ENCODE measurements at places on chromosomes 1 and 21.

DNA sequence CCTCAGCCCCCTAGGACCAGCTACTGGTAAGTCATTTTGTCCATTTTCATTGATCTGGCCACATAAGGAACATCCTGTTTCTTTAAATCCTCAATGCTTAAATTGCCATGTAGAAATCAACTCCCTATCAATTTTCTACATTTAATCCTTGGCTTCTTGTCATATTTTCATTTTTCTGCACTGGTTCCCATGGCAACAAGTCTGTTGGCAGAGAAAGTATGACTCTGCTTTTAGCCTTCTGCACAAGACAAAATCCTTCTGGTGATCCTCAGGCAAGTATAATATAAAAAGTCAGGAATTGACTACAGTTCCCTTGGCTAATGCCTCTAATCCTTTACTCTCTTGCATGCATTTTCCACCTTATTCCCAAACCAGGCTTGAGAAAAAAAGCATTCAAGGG lies 65.0 kb downstream of the LRRC40 start:
- DNase-seq: peak; percentile 81

GRCh38 chr1:173140733-173141132 lies 66.4 kb downstream of the TNFSF4 start:
- no peak for DNase-seq

- no peak for DNase-seq
Observed at GRCh38 chr1:209829716-209830115, 1.9 kb downstream of the UTP25 start.

DNA sequence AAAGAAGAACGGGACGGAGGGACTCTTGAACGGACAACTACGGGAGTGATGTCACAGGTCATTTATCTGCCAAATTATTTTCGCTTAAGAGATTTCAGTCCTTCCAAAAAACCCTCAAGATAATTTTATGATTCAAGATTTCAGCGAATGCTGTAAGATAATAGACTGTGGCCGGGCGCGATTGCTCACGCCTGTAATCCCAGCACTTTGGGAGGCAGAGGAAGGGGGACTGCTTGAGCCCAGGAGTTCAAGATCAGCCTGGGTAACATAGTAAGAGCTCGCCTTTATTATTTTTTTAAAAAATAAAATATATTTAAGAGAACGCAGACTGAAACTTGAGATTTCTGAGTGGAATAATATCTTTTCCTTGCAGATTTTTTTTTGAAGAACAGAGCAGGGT lies 609 bp downstream of the RWDD2B start:
- DNase-seq: no peak

- DNase-seq: no peak
Observed at GRCh38 chr1:157277281-157277680, 139.1 kb upstream of the ETV3 start.

- DNase-seq: no peak
Observed at GRCh38 chr1:228850141-228851100, 115.1 kb downstream of the RHOU start.

- DNase-seq: peak; percentile 58
Observed at GRCh38 chr1:215132156-215132555, 49.6 kb downstream of the KCNK2 start.

DNA sequence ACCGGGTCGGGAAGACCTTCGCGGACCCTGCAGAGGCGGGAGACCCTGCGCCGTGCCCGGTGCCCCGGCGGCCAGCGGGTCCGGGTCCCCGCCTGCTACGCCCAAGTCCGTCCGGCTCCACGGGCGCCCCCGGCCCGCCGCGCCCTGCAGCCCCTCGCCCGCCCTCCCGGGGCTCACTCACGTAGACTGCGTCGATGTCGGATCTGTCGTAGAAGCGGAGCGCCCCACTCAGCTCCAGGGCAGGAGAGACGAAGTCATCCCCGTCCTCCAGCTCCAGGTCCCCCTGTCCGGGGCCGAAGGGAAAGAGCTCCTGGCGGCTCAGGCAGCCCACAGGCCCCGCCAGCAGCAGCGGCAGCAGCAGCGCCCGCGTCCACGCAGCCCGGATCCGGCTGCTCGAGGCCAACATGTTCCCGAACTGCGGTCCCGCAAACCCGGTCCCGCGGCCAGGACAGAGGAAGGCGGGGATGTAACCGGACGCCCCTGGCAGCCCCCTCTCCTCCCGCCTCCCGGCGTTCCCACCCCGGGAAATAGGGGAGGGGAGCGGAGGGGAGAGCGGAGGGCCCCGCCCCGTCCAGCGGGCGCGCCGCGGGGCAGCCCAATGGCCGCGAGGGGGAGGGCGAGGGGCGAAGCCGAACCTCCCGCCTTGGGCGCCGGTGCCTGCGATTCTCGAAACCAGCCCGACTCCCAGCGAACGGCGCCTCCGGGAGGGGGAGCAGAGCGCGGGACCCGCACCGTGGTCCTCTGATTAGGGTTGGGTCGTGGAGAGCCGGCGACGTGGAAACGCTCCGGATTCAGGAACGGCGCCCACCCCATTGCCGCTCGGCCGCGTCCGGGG lies at the start of gene NID1:
TSS of gene NID1 (minus strand) at position 417 of the 835 bp plus-strand sequence. CDS start at position 406, 11 bp downstream.
- peak; percentile 85 for DNase-seq

DNA sequence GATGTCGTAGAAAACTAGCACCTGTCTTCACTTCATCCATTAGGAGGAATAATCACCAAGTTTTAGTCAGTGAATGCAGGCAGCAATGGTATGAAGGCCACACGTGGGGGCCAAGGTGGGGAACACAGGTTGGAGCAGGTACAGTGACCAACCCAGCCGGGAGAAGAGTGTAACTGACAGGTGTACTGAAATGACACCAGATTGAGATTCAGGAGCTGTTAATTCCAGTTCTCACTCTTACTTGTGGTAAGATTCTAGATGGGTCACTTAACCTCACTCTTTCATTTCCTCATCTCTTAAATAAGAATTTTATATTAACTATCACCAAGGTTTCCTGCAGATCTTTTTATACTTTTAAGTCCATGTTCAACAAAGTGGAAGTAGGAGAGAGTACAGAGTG lies 206.2 kb upstream of the PTBP2 start:
- no peak for DNase-seq

- DNase-seq: no peak
Observed at GRCh38 chr1:15220024-15220392, 27.0 kb upstream of the FHAD1 start.

DNA sequence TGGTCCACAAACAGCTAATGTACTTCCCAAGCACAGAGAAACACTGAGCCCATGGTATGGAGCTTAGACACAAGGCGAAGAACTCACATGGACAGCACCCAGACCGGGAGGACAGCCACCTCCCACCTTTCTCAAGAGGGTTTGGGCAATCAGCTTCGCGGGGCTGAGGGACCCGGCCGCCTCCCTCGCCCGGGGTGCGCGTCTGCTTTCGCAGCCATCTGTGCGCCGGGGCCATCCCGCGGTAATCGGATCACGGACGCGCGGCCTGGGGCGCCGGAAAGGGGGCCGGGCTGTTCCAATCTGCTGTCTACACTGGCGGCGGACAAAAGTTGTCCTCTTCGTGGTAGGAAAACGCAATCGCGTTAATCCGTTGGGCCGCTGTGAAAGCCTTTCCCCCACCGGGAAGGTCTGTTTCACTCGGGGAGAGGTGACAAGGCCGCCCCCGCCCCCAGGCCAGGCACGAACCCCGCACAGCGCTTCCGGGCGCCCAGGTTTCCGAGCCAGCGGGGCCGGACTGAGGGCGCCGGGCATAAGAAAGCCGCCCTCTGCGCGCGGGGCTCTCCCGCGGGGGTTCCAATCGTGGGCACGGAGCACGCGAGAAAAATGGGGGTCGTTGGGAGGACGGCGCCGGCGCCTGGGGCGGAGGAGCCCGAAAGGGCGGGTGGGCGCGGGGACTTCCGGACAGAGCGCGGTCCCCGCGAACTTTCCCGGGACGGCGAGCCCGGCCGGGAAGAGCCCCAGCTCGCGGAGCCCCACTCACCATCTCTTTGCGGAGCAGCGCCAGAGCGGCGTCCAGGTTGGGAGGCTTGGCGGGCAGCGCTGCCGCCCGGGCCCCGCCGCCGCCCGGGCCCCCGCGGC lies 664 bp downstream of the FAM89A start:
- peak; percentile 17 for DNase-seq

DNA sequence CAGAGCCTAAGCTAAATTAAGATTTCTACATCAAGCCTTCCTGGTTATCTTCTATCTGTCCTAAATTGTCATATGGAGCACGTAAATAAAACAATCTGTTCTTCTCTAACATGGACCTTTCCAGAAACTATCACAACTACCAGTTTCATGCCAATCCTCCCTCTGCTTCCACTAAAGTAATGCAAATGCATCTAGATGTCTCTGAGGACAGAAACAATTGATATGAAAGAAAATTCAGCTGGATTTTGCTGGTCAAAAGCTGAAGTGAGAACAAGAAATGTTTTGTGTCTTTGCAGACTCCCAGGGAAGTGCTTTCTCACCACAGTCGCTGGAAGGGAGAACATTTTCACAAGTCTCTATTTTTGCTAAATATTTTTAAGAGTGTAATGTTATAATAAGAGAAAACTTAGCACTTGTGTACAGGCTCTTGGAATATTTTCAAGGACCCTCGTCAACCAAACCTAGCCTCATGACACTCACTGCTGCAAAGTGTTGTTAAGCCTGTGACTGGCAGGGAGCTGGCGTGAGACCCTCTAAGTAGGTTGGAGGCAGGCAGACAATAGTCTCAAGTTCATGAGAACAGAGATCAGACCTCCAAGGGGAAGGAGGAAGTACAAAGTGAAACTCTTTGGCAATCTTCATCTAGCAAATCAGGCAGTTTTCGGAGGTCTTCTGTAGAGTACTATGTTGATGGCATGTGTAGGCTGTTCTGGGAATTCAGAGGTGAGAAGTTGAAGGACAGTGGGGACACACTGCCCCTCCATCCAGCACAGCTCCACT lies 38.8 kb downstream of the DNASE2B start:
- DNase-seq: no peak

DNA sequence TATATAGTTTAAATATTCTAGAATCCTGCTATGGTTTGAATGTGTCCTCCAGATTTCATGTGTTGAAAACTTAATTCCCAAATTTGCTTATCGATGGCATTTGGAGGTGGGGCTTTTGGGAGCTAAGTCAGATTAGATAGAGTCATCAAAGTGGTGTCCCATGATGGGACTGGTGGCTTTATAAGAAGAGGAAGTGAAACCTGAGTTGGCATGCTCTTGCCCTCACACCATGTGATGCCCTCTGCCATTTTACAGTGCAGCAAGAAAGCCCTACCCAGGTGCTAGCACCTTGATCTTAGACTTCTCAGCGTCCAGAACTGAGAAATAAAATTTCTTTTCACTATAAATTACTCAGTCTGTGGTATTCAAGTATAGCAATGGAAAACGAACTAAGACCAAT lies 111.3 kb downstream of the TGFB2 start:
- DNase-seq: no peak

DNA sequence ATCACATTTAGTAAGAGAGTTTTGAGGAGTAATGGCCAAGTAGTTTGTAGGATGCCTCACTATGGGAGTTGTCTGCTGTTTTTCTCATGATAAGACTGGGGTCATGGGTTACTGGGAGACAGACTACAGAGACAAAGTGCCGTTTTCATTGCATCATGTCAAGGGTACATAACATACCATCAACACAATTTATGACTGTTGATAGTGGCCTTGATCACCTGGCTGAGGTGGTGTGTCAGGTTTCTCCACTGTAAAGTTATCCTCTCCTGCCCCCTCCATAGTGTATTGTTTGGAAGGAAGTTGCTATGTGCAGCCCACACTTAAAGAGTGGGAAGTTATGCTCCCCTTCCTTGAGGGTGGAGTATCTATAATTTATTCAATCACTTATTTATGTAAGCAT lies 263.5 kb upstream of the POU3F1 start:
- no peak for DNase-seq

GRCh38 chr1:230753191-230753585 lies 6.0 kb downstream of the CAPN9 start:
- DNase-seq: no peak

- peak; percentile 6 for DNase-seq
Observed at GRCh38 chr1:73593804-73594203, 604.2 kb downstream of the LRRIQ3 start.

GRCh38 chr1:962381-963300 lies 2.3 kb downstream of the KLHL17 start:
- no peak for DNase-seq

DNA sequence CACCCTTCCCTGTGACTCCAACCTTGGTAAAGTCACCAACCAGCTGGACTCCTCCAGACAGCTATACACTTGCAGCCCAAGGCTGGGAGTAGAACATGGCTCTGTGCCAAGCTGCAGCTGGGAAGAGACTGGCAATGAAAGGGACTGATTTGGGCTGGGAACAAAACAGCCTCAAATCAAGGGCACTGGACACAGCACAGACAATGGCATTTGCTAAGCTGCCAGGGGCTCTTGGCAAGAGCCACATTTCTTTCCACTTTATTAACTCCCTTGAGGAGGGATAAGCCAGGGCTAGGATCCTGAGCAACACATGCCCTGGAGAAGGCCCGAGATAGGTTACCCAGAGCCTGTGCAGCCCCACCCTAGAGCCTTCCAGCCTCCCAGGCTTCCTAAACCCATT lies 12.0 kb downstream of the SYT11 start:
- no peak for DNase-seq

GRCh38 chr1:29642519-29642918 lies 406.2 kb downstream of the PTPRU start:
- DNase-seq: no peak

DNA sequence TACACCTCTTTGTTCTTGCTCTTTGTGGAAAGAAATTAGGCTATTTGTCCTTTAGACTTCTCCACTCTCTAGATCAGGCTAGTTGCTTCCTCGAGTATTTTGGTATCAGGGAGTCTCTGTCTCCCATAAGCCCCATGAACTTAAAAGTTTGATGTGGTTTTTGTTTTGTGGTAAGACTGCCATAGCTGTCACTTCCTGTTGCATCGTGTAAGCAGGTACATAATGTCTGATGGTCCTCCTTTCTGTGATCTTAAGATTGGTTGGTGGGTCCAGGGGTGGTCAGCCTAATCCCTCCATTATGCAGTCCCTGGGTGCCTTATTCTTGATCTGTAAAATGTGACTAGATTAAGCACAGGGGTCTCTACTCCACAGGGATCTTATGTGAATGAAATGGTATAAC lies 23.1 kb downstream of the CD53 start:
- no peak for DNase-seq

DNA sequence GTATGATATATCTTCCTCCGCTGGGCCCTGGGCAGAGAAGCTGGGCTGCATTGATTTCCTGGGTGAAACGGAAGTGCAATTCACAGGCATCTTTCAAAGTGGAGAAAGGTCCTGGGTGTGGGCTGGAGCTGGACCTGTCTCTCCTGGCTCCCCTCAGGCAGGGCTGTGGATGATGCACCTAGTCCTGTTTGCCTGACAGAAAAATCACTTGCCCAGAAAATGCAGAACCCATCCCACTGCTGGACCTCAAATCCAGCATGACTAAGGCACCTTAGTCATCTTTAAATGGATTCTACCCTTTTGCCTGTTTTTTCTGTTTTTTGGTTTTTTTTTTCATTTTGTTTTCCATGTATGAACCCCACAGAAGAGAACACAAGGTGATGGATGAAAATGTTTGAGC lies 49.7 kb downstream of the MYSM1 start:
- peak; percentile 5 for DNase-seq

Data from fibroblast of upper back skin (primary cell).